ENCODE measurements at places on chromosomes 7 and 10. TPM values are rescaled to one million over a fixed set of nuclear protein-coding genes. Genes with fewer than 3 reads are reported as not detected.

Gene ZNF775
- 3.2 TPM for total RNA-seq

Gene PDK4
- not detected for total RNA-seq

Gene FAM237B
- not detected for total RNA-seq

Gene ING3
- total RNA-seq, result 21.9 TPM

Gene PCLO
- total RNA-seq, result not detected

Gene ZNF853
- total RNA-seq, result 0.22 TPM

Gene PNLIP
- not detected for total RNA-seq

- no peak for ATAC-seq
These were observed 280.5 kb downstream of the KCND2 start for GRCh38 chr7:120553491-120553890.

DNA sequence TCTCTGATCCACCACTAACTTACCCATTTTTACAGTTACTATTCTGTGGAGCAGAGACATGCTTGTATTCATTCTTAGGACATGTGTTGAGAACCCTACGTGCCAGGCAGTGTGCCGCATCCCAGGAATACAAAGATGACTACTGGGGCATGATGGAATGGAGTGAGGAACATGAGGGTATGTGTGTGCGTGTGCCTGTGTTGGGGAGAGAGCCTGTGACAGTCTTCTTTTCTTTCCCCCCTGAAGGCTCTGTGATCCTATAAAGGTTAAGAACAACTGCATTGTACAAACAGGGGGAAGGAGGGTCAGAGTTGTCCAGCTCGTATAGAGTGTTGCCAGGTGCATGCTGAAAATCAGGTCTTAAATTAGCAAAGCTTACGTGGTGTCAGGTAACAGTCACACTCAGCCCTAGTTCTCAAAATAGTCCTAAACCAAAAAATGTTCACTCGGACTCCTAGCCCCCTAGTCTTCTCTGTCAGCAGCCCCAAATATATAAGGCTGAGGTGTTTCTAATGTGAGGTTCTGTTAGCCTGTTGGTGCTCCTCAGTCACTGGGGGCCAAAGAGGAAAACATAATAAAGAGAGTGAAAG lies 161.9 kb downstream of the CELF2 start:
- no peak for ATAC-seq

- ATAC-seq, result no peak
These were observed 60.2 kb downstream of the SEMA3E start for GRCh38 chr7:83588602-83589240.

- ATAC-seq, result peak; percentile 18
These were observed 59.5 kb downstream of the CACNA2D1 start for GRCh38 chr7:82384051-82384464.

DNA sequence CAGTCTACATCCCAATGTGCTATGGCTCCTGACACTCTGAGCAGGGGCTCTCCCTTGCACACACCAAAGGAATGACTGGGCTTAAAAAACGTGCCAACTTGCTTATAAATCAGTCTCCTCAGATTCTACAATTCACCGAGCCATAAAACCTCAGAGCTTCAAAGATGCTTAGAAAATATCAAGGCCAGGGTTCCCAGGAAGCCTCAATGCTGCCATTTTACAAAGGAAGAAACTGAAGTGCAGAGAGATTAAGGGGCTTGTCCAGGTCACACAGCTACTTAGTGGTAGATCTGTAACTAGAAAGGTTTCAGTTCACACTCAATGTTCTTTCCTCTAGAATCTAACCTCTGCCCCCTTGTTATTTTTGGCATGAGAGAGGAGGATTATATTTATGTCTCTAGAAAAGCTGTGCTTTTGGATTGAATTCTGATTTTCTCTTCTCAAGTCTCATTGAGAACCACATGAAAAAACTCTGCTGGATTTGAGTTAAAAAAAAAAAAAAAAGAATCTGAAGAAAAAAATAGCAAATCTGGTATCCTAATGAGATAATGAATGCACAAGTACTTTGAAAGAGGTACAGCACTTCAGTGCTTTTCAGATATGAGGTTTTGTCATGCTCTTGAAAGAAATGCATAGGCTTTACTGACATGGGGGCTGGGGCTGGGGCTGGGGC lies 22.3 kb upstream of the TSPAN33 start:
- ATAC-seq, result peak; percentile 16

DNA sequence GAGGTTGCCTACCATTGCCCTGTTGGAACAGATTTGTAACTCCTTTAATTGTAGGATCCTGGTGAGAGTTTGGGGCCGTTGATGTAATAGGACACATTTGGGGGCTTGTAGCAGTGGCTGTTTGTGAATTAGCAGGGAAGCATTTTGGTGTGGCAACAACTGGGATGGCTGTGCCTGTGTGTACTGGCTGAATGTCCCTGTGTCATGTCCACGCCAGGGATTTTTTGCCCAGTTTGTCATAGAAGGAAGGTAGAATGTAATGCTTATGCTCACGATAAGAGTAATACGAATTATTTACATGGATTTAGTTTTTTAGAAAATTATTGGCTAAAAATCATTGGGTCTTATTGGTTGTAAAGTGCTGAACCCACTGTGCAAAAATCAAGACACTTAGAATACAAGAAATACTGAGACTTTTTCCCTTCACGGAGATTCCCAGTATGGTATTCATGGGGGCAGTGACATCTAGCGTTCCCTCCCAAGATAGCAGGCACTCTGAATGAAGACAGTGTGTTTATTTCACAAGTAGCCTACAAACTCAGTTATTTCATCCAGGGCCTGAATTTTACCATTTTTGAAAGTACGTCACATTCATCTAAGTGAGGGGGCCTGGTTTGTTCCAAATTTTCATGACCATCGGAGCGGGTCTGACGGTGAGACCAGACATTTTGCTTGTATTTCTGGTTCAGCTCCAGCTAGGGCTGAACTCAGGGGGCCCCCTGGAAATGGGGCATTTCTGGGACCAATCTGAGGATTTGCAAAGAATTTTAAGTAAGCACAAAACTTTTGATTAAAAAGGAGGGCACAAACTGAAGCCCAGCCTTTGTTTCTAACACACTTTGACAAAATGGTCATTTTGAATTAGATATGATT lies 74.7 kb downstream of the CACNB2 start:
- no peak for ATAC-seq
